Neural crest cell (in vitro differentiated cells): ENCODE measurements at places on chromosomes 3 and 15. TPM values are rescaled to one million over a fixed set of nuclear protein-coding genes. Genes with fewer than 3 reads are reported as not detected.

GRCh38 chr3:161890147-161890625, 393.6 kb downstream of the OTOL1 start:
- no peak for DNase-seq

DNA sequence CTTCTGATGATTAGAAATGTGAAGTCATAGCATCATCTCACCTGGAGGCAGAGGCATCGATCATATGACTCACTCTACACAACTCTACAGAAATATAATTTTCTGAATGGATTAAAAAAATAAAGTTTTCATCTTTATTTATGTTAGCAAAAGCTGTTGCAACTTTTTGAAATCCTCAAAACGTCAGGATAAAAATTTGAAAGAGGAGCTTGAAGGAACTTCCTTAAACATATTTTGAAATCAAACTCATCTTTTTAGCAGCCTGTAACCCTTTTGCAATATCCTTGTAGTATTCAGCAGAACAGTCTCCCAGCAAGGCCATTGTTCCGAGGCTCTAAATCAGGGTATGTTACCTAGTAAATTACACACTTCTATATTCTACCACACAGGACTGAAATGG, 985.4 kb downstream of the PLOD2 start:
- no peak for DNase-seq

- no peak for DNase-seq
These were observed 1.1 kb upstream of the TPM1 start for GRCh38 chr15:63041402-63041973.

- no peak for DNase-seq
These were observed 282.3 kb upstream of the NECTIN3 start for GRCh38 chr3:110789315-110789714.

DNA sequence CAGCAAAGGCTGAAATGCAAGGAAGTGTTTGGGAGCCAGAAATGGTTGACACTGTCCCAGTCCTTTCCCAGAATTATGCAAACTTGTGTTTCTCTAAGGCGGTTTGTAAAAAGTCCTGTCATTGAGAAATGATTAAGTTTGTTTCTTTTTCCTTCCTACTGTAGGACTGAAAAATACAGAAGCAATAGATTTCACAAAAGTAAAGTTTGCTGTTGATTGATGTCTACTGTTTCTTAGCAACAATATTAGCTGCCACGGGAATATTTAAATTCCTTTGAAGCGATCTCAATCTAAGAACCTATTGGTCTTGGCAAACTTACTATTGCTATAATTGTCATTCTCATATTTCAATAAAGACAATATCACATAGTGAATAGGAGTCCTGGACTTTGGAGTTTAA, 100.7 kb upstream of the IL12A start:
- DNase-seq: no peak

The RLBP1 gene
- total RNA-seq: 5.7 and 6.3 TPM in 2 replicates

DNA sequence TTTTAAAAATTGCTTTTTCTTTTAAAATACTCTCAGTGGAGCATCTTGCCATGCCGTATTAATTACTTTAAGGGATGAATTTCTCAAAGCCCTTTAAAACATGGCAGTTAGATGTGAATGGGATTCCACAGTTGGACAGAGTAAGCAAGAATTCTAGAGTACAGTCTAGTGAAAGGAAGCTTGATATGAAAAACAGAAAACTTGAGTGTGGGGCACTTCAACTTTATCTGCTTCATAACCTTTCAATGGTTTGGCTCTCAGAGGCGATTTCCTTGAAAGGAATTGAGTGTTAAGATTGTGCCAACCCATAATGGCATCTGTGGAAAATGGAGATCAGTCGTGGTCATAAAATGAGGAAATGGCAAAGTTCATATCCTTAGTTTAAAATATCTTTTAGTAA, 127.7 kb upstream of the SAMMSON start:
- DNase-seq: no peak

- DNase-seq: no peak
These were observed 42.7 kb downstream of the THBS1 start for GRCh38 chr15:39623529-39623931.

DNA sequence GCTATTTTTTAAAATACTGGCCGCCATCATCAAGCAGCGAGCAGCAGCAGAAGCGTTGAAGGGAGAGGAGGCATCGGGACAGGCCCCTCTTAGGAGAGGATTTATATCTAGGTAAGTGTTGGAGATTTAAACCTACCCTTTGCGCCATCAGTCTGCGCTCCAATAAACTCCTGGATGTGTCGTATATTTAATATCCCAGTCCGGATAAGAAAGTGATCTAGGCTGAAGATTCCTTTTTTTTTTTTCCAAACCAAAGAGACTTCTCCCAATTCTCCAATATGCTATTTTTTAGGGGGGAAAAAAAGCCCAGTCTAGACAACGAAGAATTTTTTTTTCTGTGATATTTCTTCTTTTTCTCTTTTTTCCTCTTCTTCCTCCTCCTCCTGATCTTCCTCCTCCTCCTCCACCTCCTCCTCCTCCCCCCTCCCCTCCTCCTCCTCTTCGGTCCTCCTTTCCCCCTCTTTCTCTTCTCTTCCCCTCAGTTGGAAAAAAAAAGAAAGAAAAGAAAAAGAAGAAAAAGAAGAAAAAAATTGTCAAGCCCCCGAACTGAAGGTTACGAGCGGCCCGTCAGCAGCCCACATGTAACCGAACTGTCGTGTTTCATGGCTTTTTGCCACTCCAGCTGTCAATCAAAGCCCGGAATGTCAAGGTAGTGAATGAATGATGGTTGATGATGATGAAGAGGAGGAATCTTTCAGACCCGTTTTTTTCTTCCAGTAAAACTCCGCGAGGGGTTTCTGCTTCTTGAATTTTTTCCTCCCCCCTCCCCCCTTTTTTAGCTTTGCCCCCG, 835 bp downstream of the MEIS2 start:
- DNase-seq: no peak

- DNase-seq: no peak
These were observed 9.4 kb upstream of the KIF7 start for GRCh38 chr15:89664441-89665350.

DNA sequence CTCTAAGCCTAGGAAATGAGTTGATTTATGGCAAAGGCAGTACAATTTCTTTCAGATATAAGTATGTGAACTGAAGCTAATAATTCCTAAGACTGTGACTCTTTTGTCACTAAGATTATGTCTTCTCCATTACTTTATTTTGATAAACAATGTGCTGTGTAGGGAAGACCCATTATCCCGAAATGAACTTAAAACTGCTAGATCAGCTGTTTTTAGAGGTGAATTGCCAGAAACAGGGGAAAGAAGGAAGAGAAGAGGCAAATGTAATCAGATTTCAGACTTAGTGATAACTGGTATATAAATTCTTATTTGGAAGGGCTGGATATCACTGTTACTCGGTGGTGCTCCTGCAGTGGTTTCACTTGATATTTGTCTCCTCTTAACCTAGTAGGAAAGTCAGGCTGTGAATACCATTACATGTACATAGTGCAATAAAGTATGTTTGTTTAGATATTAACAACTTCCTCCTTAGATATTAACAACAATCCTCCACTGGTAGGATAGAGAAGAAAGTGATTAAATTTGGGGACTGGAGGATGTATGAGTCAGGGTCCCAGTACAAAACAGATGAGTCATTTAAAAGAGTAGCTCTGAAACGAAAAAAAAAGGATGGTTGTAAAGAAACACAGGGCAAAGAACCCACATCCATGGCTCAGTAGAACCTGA, 338.5 kb upstream of the KCNH8 start:
- no peak for DNase-seq

GRCh38 chr3:120130656-120131055, 36.4 kb upstream of the GSK3B start:
- DNase-seq: no peak

- DNase-seq: no peak
These were observed 35.6 kb upstream of the FGF7 start for GRCh38 chr15:49387471-49387870.

DNA sequence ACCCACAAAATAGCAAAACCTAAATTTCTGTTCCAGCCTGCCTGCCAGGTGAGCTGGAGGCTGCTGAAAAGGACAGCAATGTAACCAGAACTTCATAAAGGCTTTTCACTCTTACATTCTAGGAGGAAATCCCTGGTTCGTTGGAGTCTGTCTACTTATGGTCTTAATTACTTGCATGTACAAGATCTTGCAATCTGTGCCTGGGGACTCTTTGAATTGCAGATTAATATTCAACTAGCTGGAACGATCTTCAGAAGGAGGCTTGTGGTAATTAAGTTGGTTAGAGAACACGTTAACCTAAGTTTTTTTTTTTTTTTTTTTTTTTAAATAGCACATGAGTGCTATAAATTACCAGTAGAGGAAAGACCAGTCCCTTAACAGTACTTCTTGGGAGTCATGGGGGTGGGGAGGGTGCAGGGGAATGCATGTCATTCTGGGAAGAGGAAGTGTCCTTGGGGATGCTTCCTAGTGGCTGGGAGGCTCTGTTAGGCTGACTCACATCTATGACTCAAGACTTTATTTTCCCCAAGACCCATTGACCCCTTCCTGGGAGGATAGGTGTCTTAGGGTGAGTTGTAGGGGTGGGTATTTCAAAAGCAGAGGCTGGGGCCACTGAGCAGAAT, 139.8 kb downstream of the RAB11A start:
- no peak for DNase-seq

GRCh38 chr3:71599416-71599815, 15.9 kb upstream of the FOXP1 start:
- DNase-seq: no peak

The ANKUB1 gene
- not detected in 2 replicates for total RNA-seq

DNA sequence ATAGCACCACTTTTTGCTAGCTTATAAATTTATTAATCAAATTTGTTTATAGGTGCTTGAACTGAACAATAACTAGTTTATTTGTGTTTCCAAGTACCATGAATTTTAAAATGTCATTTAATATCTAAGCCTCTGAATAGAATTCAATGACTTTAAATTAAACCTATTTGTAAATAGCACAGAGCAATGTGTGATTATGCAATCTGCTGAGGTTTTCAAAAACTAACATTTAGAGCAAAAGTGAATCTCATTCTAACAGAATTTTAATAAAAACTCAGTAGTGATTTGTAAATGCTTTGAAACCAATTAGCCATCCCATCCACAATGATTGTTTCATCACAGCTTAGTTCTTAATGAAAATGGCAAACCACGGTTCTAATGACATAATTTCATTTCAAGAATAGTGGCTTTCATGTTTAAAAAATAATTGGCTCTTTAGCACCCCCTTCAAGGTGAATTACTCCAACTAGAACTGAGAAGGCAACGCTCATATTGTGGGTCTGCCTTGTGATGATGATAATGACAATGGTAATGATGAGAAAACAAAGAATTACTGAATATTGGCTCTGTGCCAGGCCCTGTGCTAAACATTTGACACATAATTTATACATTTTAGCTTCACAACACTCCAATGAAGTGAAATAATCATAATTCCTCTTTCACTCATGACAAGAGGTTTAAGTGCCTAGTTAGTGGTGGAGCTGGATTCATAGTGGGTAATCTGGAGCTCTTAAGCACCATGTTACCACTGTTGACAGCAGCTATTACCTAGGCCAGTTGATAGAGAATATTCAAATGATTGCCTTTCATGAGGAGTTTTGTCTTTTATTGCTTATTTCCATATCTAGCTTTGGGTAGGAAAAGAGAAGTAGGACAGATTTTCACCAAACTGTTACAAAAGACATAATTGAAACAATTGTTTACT, 145.7 kb downstream of the RBMS3 start:
- DNase-seq: no peak

DNA sequence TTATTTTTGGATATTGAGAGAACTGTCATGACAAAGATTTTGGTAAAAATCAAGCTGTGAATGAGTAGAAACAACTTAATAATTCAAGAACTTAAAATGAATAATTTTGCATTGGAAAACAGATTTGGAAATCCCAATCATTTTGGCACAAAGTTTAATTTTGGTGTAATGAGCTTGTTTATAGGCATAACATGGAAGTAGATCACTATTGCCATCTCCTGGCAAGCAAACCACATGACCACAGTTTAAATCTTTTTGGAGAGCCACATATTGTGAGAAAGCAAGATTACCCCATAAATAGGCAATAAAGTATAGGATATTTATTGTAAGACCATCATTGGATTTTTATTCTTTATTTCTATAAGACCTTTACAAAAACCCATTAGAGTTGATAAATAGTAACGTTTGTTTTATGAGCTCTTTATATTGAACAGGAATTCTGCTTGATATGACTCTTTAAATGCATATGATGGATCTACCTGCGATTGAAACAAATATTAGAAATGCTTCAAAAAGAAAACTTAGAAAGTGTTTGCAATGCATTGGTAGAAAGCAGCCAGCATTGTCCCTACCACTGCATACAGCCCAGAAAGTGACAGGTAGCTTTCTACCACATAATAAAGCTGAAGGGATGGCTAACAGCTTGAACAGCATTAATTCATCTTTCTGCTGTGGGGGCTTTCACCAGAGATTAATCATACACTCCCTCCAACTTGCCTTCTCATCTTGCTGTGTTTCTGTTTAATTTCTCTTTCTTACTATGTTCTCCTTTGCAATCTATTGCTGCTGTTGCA, 766.8 kb downstream of the TBL1XR1 start:
- no peak for DNase-seq

- DNase-seq: no peak
These were observed 59.5 kb downstream of the GLB1 start for GRCh38 chr3:33037471-33037870.

- DNase-seq: no peak
These were observed 1090.2 kb downstream of the FHIT start for GRCh38 chr3:60160822-60161748.

- DNase-seq: no peak
These were observed 39.6 kb downstream of the GPR156 start for GRCh38 chr3:120245386-120245785.

The TEX55 gene
- total RNA-seq: not detected in 2 replicates

DNA sequence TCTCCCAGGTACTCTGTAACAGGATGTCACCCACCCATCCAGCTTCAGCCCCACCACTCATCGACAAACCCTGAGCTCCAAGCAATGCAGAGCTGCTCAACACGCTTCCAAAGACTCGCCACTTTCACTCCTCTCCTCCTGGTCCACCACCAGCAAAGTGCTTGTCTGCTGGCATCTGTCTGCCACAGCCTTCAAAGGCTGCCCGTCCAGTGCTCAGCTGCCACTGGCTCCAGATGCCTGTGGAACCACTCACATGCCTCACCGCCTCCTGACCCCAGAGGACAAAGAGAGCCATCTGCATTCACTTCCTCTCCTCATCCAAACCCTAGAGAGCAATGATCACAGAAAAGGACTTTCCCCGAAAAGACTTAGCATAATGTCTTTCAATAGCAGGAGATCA, 109.5 kb upstream of the OCA2 start:
- no peak for DNase-seq

The NPAP1 gene
- total RNA-seq: 0.23 and 0.30 TPM in 2 replicates

The COL6A5 gene
- not detected in 2 replicates for total RNA-seq

The PFKFB4 gene
- total RNA-seq: 19.2 and 20.4 TPM in 2 replicates
